NCI-H1105 (cell line): ENCODE measurements at places on chromosomes 2 and 18.

- no peak for DNase-seq
These were observed 1010.5 kb upstream of the PIK3C3 start for GRCh38 chr18:40944576-40944975.

DNA sequence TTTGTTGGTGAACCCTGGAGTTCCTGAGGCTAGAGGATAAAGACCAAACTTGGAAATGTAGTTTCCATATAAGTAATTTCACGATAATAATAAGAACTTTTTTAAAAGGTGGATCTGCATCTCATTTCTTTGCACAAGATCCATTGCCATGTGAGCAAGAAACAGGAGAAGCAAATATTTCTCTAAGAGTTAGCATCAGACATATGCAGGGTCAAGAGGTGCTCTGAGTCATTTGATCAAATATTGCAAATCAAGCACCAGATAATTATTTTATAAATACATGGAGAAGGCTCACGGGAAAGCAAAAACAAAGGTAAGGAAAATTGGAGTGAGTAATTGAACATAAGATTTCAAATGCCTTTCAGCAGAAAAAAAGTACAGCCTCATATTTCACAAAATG is 118.0 kb downstream of the DTNA start:
- no peak for DNase-seq

DNA sequence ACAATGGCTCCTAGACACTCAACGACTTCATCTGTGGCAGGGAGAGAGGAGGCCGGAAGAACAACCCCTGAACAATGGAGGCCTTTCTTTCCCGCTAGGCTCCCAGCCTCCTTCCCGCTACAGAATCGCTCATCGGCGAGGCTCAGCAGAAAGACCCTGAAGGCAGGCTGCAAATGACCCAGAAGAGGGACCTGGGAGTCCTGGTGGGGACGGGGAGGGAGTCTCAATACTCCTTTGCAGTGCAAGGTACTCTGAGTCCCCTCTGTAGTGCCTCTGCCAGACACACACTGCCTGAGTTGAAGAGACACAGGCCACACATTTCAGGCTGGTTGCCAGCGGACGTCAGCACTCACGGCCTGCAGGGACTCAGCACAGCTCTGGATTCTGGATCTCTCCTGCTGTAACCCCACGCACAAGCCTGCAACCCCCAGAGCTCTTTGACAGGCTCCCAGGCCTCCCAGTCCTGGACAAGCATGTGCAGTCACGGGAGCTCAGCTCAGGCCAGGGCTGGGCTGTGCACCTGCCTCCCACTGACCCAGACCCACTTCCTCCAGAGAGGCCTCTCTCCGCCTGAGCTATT is 6.1 kb downstream of the GPR17 start:
- no peak for DNase-seq

- DNase-seq, result no peak
These were observed 34.8 kb downstream of the LBH start for GRCh38 chr2:30266051-30266621.

- no peak for DNase-seq
These were observed 304.7 kb upstream of the TMEFF2 start for GRCh38 chr2:192499476-192499875.

GRCh38 chr18:23849141-23849540 is 159.9 kb downstream of the LAMA3 start:
- no peak for DNase-seq
